ENCODE measurements at places on chromosomes 5 and 9. TPM values are rescaled to one million over a fixed set of nuclear protein-coding genes. Genes with fewer than 3 reads are reported as not detected.

The IFNK gene
- not detected for total RNA-seq

The HMMR gene
- 1.7 TPM for total RNA-seq

The FST gene
- 6.0 TPM for total RNA-seq

The PCDHGB1 gene
- 3.9 TPM for total RNA-seq

The GRXCR2 gene
- total RNA-seq, result not detected

The IFNA2 gene
- total RNA-seq, result not detected

The SMC5 gene
- 29.7 TPM for total RNA-seq

The TMC1 gene
- total RNA-seq, result 3.0 TPM

The MUSK gene
- total RNA-seq, result 7.6 TPM

The FOXD4L5 gene
- not detected for total RNA-seq
